ENCODE measurements at places on chromosomes 13 and 19. TPM values are rescaled to one million over a fixed set of nuclear protein-coding genes. Genes with fewer than 3 reads are reported as not detected.

GRCh38 chr13:43185226-43185625 is 161.8 kb downstream of the DNAJC15 start:
- no peak for DNase-seq

GRCh38 chr13:77740931-77741596 is 43.6 kb downstream of the SLAIN1 start:
- DNase-seq = peak; percentile 77

- DNase-seq = no peak
These were observed 22.9 kb upstream of the PLAUR start for GRCh38 chr19:43692877-43693276.

IGFL1 gene
- not detected for total RNA-seq

OBI1 gene
- total RNA-seq = 76.0 TPM

All from occipital lobe (tissue), 3 donors.